A549 treated with RU486 at 1 μM for 4 hours (cell line): ENCODE measurements at places on chromosomes 16 and 17. TPM values are rescaled to one million over a fixed set of nuclear protein-coding genes. Genes with fewer than 3 reads are reported as not detected.

Gene GGT6
- total RNA-seq: 0.35 TPM in 1 of 5 replicates, not detected in the others

Gene ZG16B
- total RNA-seq: 0.73 to 1.3 TPM (median 0.93 TPM) in 5 replicates

Gene KCNJ12
- 0.71 to 1.2 TPM (median 1.2 TPM) in 5 replicates for total RNA-seq

Gene C16orf74
- total RNA-seq: 11.4 to 18.6 TPM (median 16.7 TPM) in 5 replicates

Gene ZG16
- not detected in 5 replicates for total RNA-seq

Gene ABCA8
- total RNA-seq: 0.30 to 0.62 TPM (median 0.34 TPM) in 4 of 5 replicates, not detected in the other

Gene MGAT5B
- total RNA-seq: 16.0 to 25.5 TPM (median 22.3 TPM) in 5 replicates

Gene ELOB
- total RNA-seq: 436 to 538 TPM (median 483 TPM) in 5 replicates

Gene KRT27
- total RNA-seq: not detected in 5 replicates

Gene TBC1D3
- total RNA-seq: not detected in 5 replicates

Gene PPP1R27
- total RNA-seq: 0.27 to 0.61 TPM (median 0.32 TPM) in 3 of 5 replicates, not detected in the others

Gene KRT33A
- total RNA-seq: not detected in 5 replicates

Gene GRAPL
- 0.22 TPM in 1 of 5 replicates, not detected in the others for total RNA-seq

Gene ZNF200
- total RNA-seq: 7.5 to 9.6 TPM (median 8.9 TPM) in 5 replicates

Gene MRC2
- 35.6 to 64.2 TPM (median 46.2 TPM) in 5 replicates for total RNA-seq

Gene ADAD2
- total RNA-seq: not detected in 5 replicates

Gene OR4D1
- 0.03 TPM in 1 of 5 replicates, not detected in the others for total RNA-seq

Gene ORC6
- 44.7 to 53.3 TPM (median 46.6 TPM) in 5 replicates for total RNA-seq

Gene DYNLL2
- total RNA-seq: 18.9 to 27.2 TPM (median 23.2 TPM) in 5 replicates

Gene DOC2A
- total RNA-seq: 1.7 to 3.3 TPM (median 2.3 TPM) in 5 replicates

Gene ABCC11
- total RNA-seq: 0.11 to 0.20 TPM (median 0.18 TPM) in 4 of 5 replicates, not detected in the other

Gene WNT9B
- total RNA-seq: not detected in 5 replicates

Gene KRT24
- not detected in 5 replicates for total RNA-seq

Gene SMIM22
- not detected in 5 replicates for total RNA-seq

Gene AGRP
- total RNA-seq: not detected in 5 replicates

Gene PTX4
- not detected in 5 replicates for total RNA-seq

Gene ACSM5
- total RNA-seq: not detected in 5 replicates

Gene PLA2G10
- 0.21 to 0.31 TPM in 2 of 5 replicates, not detected in the others for total RNA-seq
